ENCODE measurements at places on chromosomes 13 and 19.

DNA sequence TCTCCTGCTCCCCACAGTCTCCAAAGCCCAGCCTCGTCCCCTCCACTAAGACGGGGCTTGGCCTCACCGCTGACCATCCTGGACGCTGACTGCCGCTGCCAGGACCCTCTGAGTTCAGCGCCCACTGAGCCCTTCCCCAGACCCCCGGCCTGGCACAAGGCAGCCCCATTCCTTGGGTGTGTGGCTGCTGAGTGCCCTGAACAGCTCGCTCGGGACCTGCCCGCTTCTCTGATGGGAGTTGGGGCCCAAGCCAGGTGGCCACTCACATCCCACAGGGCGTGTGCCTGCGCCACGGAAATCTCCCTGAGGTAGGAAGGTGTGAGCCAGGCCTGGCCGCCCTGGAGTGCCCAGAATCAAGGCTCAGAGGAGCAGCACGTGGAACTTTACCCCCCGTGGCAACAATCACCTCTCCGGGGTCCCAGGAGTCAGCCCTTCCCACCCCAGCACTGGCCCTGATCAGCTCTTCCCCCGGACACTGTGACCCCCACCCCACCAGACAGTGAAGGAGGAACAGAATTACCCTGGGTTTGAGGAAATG, 20.8 kb downstream of the C13orf46 start:
- DNase-seq: no peak

GRCh38 chr19:49861107-49861506, 6.3 kb downstream of the PNKP start:
- DNase-seq: no peak

DNA sequence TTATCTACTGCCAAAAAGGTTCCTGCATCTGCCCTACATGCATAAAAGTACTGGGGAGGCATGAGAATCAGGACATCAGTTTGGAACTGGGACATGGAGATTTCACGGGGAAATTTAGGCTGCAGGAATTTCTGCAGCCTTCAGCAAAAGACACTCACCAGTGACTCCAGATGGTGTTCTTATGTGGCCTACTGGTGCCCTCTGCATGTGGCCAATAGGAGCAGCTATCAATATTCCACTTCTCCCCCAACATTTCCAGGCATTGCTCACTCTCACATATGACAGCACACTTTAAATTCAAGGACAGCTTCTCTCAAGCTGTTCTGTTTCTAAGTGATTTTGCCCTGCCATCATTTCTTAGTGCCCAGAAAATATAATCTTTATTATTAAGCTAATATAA, 570.5 kb upstream of the ARGLU1 start:
- no peak for DNase-seq

GRCh38 chr19:966485-967088, 17.6 kb upstream of the WDR18 start:
- DNase-seq: no peak

GRCh38 chr13:47175172-47175866, 278.5 kb upstream of the HTR2A start:
- DNase-seq: peak; percentile 91

- no peak for DNase-seq
These were observed 1.6 kb upstream of the ZNF497 start for GRCh38 chr19:58364146-58364545.

DNA sequence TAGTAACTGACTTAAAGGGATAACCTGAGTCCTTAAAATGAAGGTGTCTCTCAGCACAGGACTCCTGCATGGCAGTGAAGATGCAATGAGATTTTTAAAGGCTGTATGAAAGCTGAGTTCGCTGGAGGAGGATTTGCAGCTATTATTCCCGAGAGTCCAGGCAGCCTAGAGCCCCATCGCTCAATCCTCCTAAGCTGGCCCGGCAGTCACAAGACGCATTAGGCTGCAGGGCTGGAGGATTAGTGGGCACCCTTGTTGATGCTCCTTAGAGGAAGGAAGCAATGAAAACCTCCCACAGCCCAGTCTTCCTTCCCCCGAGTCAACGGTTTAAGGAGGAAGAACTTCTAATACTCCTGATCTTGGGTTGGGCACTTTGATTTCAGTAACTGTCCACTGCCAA, 239.5 kb downstream of the EFNB2 start:
- no peak for DNase-seq
